ENCODE measurements at places on chromosomes 7 and 10. TPM values are rescaled to one million over a fixed set of nuclear protein-coding genes. Genes with fewer than 3 reads are reported as not detected.

Gene OR9A2
- not detected for total RNA-seq

Gene ZNF735
- not detected for total RNA-seq

Gene ICA1
- total RNA-seq: 0.85 TPM

Gene LRRC4
- not detected for total RNA-seq

Gene SDK1
- total RNA-seq: 0.37 TPM

Gene CCL24
- not detected for total RNA-seq

Gene IGF2BP3
- 23.8 TPM for total RNA-seq

Gene ACSM6
- total RNA-seq: not detected

Gene MYH16
- total RNA-seq: 0.51 TPM

Gene ABCC2
- 154 TPM for total RNA-seq

Gene SAP25
- 0.76 TPM for total RNA-seq

Gene NUTM2E
- total RNA-seq: 0.59 TPM

Gene DNAH11
- 0.04 TPM for total RNA-seq

Gene LMOD2
- not detected for total RNA-seq

Gene CALHM1
- not detected for total RNA-seq

Gene CREB5
- 5.1 TPM for total RNA-seq

Gene SPDYE6
- not detected for total RNA-seq

Gene VIPR2
- total RNA-seq: not detected

Gene AKR1C8
- total RNA-seq: 0.21 TPM

Gene CCDC146
- total RNA-seq: 0.41 TPM

Gene CYP3A7
- total RNA-seq: not detected

Gene HYAL4
- total RNA-seq: not detected
